ENCODE measurements at places on chromosomes 2 and 18. TPM values are rescaled to one million over a fixed set of nuclear protein-coding genes. Genes with fewer than 3 reads are reported as not detected.
A peak's percentile ranks its signal among the peaks of the same experiment; 100 is the strongest.

GRCh38 chr2:186919296-186919695 lies 70.3 kb upstream of the ZSWIM2 start:
- no peaks in the 10 kb centered on the region for H3K36me3 ChIP-seq
- no peak overlapping the region for H3K27ac ChIP-seq
- no peaks in the 10 kb centered on the region for H3K4me1 ChIP-seq
- no peak for DNase-seq

GRCh38 chr18:6056171-6056910 lies 161.0 kb upstream of the TMEM200C start:
- peak; percentile 22 for DNase-seq
- H3K27me3 ChIP-seq: no peaks in the 10 kb centered on the region
- peaks cover 4% of the 10 kb centered on the region for H3K4me1 ChIP-seq
- no peak overlapping the region for H3K4me3 ChIP-seq
- no peak overlapping the region for H3K27ac ChIP-seq

GRCh38 chr2:157476953-157477709 lies 33.2 kb upstream of the CYTIP start:
- no peaks in the 10 kb centered on the region for H3K27me3 ChIP-seq
- H3K4me1 ChIP-seq: no peaks in the 10 kb centered on the region
- no peaks in the 10 kb centered on the region for H3K36me3 ChIP-seq
- no peak overlapping the region for H3K27ac ChIP-seq
- no peak overlapping the region for H3K4me3 ChIP-seq

DNA sequence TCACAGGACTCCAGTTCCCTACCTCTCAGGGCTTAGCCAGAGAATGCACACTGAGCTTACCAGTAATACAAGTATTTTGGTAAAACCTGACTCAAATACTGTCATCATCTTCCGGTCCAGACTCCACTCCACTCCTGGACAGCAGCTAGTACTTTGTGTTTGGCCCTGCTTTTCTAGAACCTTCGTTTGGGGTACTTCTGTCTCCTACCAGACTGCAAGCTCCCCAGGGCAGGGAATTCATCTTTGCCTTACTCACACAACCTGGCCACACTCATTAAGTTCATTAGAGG lies 108.9 kb upstream of the CDC42EP3 start:
- no peak overlapping the region for H3K4me3 ChIP-seq
- no peaks in the 10 kb centered on the region for H3K36me3 ChIP-seq
- no peak for DNase-seq
- no peaks in the 10 kb centered on the region for H3K27me3 ChIP-seq

GRCh38 chr2:108632332-108633160 lies 86.7 kb upstream of the RANBP2 start:
- peaks cover 48% of the 10 kb centered on the region for H3K4me1 ChIP-seq
- H3K36me3 ChIP-seq: no peaks in the 10 kb centered on the region
- no peak overlapping the region for H3K27ac ChIP-seq
- no peak overlapping the region for H3K4me3 ChIP-seq

- H3K27ac ChIP-seq: no peak overlapping the region
- no peaks in the 10 kb centered on the region for H3K27me3 ChIP-seq
- DNase-seq: no peak
- no peaks in the 10 kb centered on the region for H3K4me1 ChIP-seq
These were observed 130.9 kb upstream of the ARHGAP28 start for GRCh38 chr18:6598657-6599056.

DNA sequence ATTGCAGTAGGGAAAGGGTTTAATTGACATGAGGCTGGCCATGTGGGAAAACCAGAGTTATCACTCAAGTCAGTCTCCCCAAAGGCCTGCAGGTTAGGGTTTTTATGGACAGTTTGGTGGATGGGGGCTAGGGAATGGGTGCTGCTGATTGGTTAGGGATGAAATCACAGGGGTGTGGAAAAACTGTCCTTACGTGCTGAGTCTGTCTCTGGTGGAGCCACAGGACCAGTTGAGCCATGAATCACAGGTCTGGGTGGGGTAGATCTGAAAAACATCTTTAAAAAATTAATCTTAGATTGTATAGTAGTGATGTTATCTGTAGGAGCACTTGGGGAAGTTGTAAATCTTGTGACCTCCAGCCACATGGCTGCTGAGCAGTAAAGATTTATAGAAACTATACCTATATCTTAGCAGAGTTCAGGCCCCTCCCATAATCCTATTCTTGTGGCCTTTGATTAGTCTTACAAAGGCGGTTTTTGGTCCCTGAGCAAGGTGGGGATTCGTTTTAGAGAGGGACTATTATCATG lies 139.6 kb downstream of the COMMD1 start:
- no peaks in the 10 kb centered on the region for H3K27me3 ChIP-seq
- no peak overlapping the region for H3K27ac ChIP-seq
- H3K36me3 ChIP-seq: no peaks in the 10 kb centered on the region
- DNase-seq: no peak
- no peak overlapping the region for H3K4me3 ChIP-seq
- peaks cover 4% of the 10 kb centered on the region for H3K4me1 ChIP-seq

DNA sequence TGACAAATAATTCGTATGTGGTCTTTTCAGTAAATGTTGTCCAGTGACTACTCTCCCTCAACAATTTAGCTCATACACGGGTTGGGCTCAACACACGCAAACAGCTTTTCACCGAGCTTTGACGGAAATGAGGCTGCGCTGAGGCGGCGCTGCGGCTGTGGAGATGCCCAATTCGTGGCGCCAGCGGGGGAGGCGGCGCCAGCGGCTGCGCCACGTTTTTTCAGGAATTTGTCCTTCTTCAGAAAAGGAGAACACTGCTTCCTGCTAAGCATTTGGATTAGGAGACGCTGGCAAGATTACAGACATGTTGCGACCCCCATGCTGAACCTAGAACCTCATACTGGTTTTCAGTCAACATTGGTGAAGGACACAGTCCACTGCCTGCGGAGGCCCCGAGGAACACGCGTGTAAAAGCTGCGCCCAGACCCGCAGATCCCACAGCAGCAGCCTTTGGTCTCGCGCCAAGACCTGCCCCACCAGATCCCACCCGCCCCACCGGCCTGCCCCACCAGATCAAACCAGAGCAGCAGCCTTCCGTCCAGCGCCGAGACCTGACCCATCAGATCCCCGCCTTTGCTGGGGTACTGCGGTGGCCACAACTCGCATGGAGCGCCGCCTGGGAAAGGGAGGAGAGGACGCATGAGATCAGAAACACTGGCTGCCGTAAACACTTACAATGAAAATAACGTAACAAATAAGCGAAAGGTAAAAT lies 173.8 kb downstream of the TMEM18 start:
- no peak overlapping the region for H3K27ac ChIP-seq
- no peaks in the 10 kb centered on the region for H3K36me3 ChIP-seq
- H3K4me3 ChIP-seq: no peak overlapping the region
- DNase-seq: no peak
- H3K4me1 ChIP-seq: no peaks in the 10 kb centered on the region
- H3K27me3 ChIP-seq: no peaks in the 10 kb centered on the region

DNA sequence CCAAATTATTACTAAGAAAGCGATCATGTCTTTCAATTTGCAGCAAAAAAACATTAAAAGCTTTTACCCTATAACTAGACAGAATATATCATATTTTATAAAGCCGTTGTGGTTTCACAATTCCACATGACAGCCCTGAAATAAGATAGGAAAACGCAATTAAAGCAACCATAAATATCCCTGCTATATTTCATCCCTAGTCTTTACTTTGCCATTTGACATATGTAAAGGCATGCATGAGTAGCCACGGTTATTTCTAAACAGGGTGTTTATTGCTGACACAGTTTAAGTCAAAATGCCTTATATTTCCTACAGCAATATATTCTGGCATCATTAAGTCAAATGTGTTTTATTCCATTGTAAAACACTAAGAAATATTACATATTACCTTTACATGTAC lies 239.9 kb downstream of the DSEL start:
- H3K27ac ChIP-seq: no peak overlapping the region
- no peak overlapping the region for H3K4me3 ChIP-seq
- H3K27me3 ChIP-seq: no peaks in the 10 kb centered on the region
- no peaks in the 10 kb centered on the region for H3K4me1 ChIP-seq
- H3K36me3 ChIP-seq: no peaks in the 10 kb centered on the region

DNA sequence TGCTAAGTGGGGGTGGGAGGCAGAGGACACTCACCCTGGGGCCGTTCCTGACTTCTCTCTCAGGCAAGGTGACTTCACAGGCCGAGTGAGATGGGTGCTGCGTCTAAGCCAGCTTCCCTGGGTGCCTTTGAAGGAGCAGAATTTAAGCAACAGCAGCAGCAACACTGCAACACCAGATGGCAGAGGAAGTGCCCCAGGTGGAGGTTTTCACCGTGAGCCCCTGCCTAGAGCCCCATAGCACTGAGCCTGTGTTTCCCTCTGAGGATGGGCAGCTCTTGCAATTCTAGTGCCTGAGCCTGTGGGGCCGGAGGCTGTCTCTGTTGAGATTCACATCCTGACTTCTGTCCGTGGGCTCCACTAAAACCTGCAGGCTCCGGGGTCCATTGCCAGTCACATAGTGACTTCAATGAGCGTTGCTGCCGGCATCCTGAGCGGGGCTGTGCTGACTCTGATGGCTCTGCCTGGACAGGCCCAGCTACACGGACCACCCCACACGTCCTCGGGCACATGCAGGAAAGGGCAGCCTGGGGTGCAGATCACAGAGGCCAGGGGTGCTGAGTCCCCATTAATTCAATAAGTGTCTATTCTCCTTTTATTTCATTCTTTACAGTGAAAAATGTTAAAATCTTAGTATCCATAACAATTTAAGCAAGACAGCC lies 218.8 kb downstream of the SNTG2 start:
- H3K27me3 ChIP-seq: no peaks in the 10 kb centered on the region
- H3K4me1 ChIP-seq: no peaks in the 10 kb centered on the region
- no peak overlapping the region for H3K27ac ChIP-seq
- no peak for DNase-seq
- H3K4me3 ChIP-seq: no peak overlapping the region
- no peaks in the 10 kb centered on the region for H3K36me3 ChIP-seq

- peaks cover 9% of the 10 kb centered on the region for H3K4me1 ChIP-seq
- peaks cover under 1% of the 10 kb centered on the region for H3K36me3 ChIP-seq
- peak overlapping the region; percentile 69 for H3K27ac ChIP-seq
- DNase-seq: no peak
- no peaks in the 10 kb centered on the region for H3K27me3 ChIP-seq
These were observed 674 bp upstream of the SP110 start for GRCh38 chr2:230220347-230220969.

DNA sequence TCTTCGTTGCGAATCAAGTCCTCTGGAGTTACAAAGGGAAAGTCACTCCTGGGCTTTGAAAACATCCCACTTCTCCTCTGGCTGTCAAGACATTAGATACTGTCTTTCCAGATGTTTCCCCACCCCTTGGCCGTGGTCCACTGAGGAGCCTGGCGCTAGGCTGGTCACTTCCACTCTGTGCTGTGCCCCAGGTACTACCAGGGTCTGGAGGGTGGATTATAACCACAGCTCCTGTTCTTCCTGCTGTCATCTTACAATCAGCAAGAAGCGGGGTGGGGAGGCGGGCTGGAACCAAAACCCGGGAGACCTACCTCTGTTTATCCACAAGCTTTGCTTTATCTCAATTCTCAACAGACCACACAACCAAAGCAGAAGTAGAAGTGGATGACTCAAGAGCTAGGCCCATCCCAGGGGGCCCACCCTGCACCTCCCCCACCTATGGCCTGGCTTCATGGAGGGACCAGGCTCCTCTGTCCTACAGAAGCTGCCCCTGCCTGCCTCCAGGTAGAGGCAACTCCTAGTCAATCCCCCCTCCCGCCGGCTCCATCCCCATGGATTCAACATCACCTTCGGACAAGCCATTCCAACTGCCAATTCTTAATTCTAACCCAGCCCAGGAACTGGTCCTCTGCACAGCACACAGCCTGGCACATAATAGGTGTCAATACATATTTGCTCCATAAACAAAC lies 17.8 kb downstream of the SMAD7 start:
- no peaks in the 10 kb centered on the region for H3K27me3 ChIP-seq
- DNase-seq: no peak
- H3K27ac ChIP-seq: no peak overlapping the region
- no peak overlapping the region for H3K4me3 ChIP-seq
- H3K36me3 ChIP-seq: no peaks in the 10 kb centered on the region

- H3K27ac ChIP-seq: no peak overlapping the region
- no peaks in the 10 kb centered on the region for H3K27me3 ChIP-seq
- DNase-seq: no peak
- H3K36me3 ChIP-seq: no peaks in the 10 kb centered on the region
- peaks cover 6% of the 10 kb centered on the region for H3K4me1 ChIP-seq
These were observed 1894.5 kb upstream of the CELF4 start for GRCh38 chr18:39460136-39460535.

DNA sequence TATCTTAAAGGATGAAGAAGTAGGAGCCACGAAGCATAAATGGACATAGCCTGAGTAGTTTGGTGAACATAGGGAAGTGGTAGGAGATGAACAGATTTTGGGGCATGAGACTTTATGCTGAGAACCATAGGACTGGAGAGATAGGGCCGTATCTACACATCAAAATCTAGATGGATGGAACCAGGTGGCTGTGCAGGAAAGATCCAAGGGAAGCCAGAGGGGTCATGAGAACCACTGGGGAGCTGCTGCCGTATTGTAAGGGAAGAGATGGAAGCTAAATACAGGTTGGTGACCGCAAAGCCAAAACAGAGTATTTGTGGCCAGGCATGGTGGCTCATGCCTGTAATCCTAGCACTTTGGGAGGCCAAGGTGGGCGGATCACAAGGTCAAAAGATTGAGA lies 124.3 kb downstream of the TRIB2 start:
- no peaks in the 10 kb centered on the region for H3K36me3 ChIP-seq
- no peak overlapping the region for H3K4me3 ChIP-seq
- H3K27me3 ChIP-seq: no peaks in the 10 kb centered on the region

- no peaks in the 10 kb centered on the region for H3K36me3 ChIP-seq
- DNase-seq: no peak
- H3K27ac ChIP-seq: no peak overlapping the region
These were observed 42.4 kb upstream of the PSMD14 start for GRCh38 chr2:161265874-161266273.

Gene SH3YL1
- 76.9 TPM for total RNA-seq

Gene INHBB
- total RNA-seq: 27.5 TPM

Gene TMEM37
- 49.0 TPM for total RNA-seq

Gene RGPD6
- 67.5 TPM for total RNA-seq

Gene NOSTRIN
- total RNA-seq: 23.4 TPM

Gene CABLES1
- 28.1 TPM for total RNA-seq

Gene NBEAL1
- 58.8 TPM for total RNA-seq

Gene CHST9
- total RNA-seq: 0.13 TPM

All from thyroid gland (tissue), 4 donors.